MCF 10A (cell line): ENCODE measurements at places on chromosomes 13 and 19. TPM values are rescaled to one million over a fixed set of nuclear protein-coding genes. Genes with fewer than 3 reads are reported as not detected.

GRCh38 chr19:14603990-14604387 lies 21.1 kb downstream of the CLEC17A start:
- no peak for DNase-seq

DNA sequence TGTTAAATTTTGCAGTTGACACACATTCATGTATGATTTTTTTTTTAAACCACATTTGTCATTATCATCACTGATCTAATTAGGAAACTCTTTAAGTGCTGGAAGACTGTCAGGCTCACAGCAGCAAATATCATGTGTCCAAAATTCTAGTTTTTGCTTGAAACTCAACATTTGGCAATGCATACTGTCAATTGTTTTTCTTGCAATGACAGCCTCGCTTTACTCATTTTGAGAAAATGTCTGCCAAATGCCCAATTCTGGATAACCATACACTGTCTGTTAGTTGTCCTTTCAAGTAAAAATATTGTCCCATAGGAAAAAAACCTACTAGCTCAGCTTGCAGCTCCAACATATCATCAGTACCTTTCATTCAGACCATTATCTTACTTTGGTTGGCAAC lies 523.9 kb upstream of the ARGLU1 start:
- no peak for DNase-seq

IGFL4 gene
- 0.54 TPM in 1 of 2 replicates, not detected in the other for total RNA-seq

CCDC9 gene
- 35.0 and 39.0 TPM in 2 replicates for total RNA-seq

DNA sequence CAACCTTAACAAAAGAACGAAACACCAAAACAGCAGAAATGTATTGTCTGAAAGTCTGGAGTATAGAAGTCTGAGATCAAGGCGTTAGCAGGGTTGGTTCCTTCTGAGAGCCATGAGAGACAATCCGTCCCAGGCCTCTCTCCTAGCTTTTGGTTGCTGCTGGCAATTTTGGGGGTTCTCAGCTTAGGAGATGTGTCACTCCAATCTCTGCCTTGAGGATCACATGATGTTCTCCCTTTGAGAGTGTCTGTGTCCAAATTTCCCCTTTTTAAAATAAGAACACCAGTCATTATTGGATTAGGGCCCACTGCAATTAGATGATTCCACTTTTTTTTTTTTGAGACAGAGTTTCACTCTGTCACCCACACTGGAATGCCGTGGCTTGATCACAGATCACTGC lies 10.1 kb downstream of the KCNN1 start:
- no peak for DNase-seq

DNA sequence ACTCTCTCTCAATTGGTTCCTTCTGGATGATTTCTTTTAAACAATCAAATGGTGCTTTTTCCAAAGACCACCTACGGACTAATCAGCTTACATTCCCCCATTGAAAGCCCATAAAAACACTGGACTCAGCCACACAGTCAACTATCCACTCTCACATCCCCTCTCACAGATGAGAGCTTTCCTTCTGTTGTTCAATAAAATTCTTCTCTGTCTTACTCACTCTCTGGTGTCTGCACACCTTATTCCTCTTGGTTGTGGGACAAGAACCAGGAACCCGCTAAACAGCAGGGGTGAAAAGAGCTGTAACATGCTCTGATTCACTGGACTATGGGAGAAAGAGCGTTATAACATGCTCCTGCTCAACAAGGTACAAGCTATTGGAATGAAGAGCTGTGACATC lies 2896.2 kb downstream of the PCDH9 start:
- no peak for DNase-seq

GRCh38 chr19:38478273-38478971 lies 44.9 kb downstream of the RYR1 start:
- DNase-seq: peak; percentile 28

STXBP2 gene
- 94.4 and 102 TPM in 2 replicates for total RNA-seq

DNA sequence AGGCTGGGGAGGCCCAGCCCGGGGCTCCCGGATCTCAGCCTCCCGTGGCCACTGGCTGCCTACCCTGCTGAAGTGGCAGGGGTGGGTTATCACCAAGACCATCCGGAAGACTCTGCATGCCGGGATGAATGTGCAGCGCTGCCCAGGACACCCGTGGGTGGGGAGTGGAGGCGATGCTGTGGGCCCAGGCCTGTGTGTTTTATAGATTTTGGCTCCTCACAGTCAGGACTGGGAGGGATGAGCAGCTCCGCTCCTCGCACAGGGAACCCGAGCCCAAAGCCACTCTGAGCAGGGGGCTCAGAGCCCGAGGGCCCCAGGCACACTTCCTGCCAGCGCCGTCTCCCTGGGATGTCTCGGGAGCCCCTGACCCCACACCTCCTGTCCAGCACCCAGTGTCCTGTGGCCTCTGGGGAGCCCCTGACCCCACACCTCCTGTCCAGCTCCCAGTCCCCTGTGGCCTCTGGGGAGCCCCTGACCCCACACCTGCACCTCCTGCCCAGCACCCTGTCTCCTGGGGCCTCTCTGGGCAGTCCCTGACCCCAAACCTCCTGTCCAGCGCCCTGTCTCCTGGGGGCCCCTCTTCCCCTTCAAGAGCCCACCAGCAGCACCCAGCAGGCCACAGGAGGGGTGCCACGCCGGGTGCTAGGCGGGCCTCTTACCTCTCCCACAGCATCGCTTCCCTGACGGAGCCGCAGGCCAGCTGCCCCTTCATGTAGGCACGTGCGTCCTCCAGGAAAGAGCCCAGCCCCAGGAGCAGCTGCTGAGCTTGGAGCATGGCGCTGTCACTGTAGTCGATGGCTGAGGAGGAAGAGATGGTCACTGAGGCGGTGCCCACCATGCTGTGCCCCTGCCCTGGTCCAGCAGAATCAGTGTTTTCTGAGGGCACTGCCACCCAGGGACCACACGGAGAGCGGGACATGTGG lies 31.4 kb downstream of the NAXD start:
- DNase-seq: no peak

GRCh38 chr13:73520566-73521289 lies 461.9 kb downstream of the KLF5 start:
- DNase-seq: no peak

ZNF600 gene
- 7.9 and 9.8 TPM in 2 replicates for total RNA-seq

- DNase-seq: peak; percentile 45
Observed at GRCh38 chr19:912181-913079, 589 bp downstream of the R3HDM4 start.

- no peak for DNase-seq
Observed at GRCh38 chr19:13103581-13104359, 1.1 kb upstream of the LYL1 start.

GRCh38 chr13:73351730-73352129 lies 292.9 kb downstream of the KLF5 start:
- no peak for DNase-seq

- DNase-seq: peak; percentile 38
Observed at GRCh38 chr13:79522583-79522982, 41.6 kb downstream of the NDFIP2 start.

GRCh38 chr13:98915563-98915962 lies 62.3 kb downstream of the DOCK9 start:
- DNase-seq: no peak

DNA sequence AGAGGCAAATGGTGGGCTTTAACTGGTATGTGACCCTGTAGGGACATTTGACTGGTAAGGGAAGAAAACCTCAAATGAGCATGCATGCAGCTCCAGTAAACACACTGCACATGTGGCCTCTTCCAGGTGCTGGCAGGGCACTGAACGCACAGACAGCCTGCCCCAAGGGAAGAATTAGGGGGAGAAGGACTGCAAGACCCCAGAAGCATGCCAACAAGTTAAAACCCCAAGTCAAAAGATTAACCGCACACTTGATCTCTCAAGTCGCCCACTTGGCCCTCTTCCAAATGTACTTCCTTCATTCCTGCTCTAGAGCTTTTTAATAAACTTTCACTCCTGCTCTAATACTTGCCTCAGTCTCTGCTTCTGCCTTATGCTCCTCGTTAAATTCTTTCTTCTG lies 46.9 kb upstream of the SLITRK1 start:
- no peak for DNase-seq

DNA sequence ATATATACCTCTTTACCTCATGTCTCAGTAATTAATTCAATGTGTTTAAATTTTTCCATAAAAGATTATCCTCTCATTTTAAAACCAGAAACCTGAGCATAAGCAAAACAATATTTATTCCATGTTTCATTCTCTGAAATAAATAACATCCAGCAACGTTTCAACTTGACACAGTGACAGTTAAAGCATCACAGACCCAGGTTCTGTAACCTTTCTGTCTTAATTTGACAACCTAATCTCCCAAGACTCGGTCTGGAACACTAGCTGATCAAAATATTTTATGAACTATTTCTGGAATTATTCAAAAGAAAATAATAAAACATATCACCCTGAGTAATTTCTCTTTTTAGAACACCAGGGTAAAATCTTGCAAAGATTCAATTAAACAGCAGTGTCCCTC lies 40.3 kb downstream of the KCTD12 start:
- no peak for DNase-seq

ZNF729 gene
- not detected in 2 replicates for total RNA-seq

ACTN4 gene
- total RNA-seq: 300 and 320 TPM in 2 replicates

GRCh38 chr13:27401210-27401609 lies 23.2 kb upstream of the GTF3A start:
- DNase-seq: peak; percentile 14

DNA sequence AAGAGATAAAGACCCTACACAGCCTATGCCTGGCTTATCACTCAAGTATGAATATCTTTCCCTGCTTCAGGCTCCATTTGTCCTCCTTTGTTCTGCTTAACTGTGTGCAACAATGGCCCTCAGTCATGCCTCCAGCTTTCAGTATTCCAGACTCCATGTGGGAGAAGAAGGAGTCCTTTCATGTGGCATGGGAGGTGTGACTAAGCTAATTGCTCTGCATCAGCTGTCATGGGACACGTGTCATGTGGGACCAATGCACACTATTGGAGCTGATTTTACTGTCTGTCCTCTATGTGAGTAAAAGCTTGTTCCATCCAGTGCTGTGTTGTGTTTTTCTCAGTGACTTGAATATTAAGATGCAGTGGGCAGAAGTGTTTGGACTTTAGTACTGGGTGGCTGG lies 1198.3 kb downstream of the OLFM4 start:
- no peak for DNase-seq

C19orf67 gene
- not detected in 2 replicates for total RNA-seq
